Large intestine (tissue), 12 donors: ENCODE measurements at places on chromosomes 5 and 9. TPM values are rescaled to one million over a fixed set of nuclear protein-coding genes. Genes with fewer than 3 reads are reported as not detected.

DNA sequence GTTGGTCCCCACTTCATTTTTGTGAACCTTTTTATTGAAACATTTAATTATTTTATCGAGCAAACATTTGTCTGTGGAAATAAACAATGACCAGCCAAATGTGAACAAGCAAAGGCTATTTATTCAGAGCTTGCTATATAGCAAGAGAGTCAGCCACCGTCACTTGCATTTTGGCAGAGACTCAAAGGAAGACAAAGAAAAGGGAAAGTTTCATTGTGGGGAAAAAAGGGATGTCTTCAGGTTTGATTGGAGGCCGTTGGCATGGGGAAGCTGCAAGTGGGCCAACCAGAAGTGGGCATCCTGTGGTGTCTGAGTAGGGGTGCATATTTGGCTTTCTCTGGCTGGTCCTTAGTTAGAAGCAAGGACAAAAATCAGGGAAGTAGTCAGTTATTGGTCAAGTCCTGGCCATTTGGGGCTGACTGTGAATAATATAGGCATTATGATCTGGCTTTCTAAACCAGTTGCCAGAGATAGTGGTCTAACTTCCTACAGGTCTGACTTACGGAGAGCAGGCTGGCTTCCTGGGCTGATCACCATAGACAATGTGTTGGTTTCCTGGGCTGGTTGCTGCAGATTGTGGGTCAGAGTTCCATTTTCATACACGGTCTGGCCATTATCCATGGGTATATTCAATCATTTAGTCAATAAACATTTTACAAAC is 16.6 kb downstream of the ENC1 start:
- no peak overlapping the region for H3K4me3 ChIP-seq
- no peak overlapping the region for H3K27ac ChIP-seq
- peaks cover 18% of the 10 kb centered on the region for H3K4me1 ChIP-seq
- H3K27me3 ChIP-seq = no peaks in the 10 kb centered on the region

DNA sequence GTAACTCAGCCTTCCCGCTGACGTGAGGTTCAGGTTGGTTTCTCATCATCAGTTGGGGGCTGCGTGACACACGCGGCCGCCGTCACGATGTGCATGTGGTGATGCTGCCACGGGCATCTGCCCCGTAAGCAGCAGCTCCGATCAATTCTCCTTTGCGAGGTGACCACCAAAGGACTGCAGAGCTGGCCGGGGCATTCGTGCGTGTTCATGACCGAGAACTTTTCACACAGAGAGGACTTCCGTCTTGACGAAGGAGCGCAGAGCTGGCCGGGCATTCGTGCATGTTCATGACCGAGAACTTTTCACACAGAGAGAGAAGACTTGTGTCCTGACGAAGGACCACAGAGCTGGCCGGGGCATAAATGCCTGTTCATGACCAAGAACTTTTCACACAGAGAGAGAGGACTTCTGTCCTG is 3.8 kb upstream of the LCN1 start:
- H3K27me3 ChIP-seq = no peaks in the 10 kb centered on the region
- H3K4me3 ChIP-seq = no peak overlapping the region
- H3K27ac ChIP-seq = no peak overlapping the region
- no peak for DNase-seq
- H3K36me3 ChIP-seq = no peaks in the 10 kb centered on the region

GRCh38 chr9:81445331-81445921 is 243.9 kb downstream of the TLE1 start:
- no peak overlapping the region for H3K27ac ChIP-seq
- no peaks in the 10 kb centered on the region for H3K27me3 ChIP-seq
- H3K36me3 ChIP-seq = no peaks in the 10 kb centered on the region

DNA sequence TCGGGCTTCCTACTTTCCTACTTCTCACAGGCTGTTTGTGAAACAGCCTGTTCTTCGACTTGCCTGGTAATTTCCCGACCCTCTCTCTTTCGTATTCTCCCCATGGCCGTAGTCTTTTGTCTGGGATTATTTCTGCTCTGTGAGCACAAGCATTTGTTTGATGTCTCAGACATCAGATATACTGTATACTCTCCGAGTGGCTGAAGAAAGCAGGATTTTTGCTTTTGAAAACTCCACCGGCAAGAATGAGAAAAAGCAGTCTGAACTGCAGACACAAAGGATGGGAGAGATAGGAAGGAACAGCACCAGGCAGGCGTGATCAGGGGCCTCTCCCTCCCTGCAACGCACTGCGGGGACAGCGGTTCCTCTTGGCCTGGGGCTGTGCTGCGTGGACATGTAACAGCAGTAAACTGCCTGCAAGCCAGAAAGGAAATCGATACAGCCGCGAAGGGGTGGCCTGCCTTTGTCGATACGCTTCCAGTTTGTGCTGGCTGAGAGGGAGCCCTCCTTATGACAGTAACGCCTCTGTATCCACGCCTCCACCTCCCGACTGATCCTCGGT is 313.9 kb upstream of the TLE4 start:
- DNase-seq = no peak
- H3K4me3 ChIP-seq = no peak overlapping the region
- H3K4me1 ChIP-seq = no peaks in the 10 kb centered on the region
- H3K36me3 ChIP-seq = no peaks in the 10 kb centered on the region

The LCN6 gene
- polyA plus RNA-seq = 2.8 TPM

DNA sequence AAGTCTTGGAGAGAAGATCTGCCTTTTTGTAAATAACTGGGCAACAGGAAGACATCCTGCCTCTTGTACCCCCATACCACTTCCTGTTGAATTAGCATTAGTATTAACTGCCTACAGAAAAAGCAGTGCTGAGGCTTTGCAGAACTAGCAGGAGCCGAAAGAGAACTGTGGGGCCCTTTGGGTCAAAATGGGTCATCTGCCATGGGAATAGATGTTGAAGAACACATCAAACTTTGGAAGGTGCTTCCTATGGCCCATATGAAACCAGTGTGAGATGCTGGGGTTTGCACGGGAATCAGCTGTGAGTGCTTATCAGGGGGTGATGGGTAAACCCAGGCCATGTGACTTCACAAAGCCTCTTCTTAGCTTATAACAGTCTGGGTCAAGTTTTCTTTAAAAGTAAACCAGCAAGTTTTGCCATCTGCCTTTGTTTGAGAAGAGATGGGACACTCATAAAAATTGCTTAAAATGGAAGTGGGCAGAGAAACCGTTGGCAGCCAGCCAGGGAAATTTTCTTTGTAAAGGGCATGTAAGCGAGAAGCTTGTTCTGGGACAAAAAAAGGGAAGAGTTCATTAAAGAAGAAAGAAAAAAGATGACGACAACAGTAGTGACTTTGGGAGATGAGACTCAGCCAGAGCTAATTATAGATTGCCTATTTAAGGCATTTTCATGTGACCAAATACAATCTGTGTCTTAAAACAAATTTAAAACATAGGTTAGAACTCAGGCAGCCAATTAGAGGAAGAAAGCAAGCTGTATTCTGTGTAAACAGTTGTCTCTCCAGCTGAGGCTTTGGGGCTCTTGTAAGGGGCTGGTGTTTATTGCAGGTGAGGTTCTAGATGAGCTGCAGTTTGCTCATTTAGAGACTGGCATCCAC is 4.4 kb downstream of the SLC25A25 start:
- DNase-seq = peak; percentile 77
- no peaks in the 10 kb centered on the region for H3K27me3 ChIP-seq
- no peaks in the 10 kb centered on the region for H3K36me3 ChIP-seq
- H3K4me1 ChIP-seq = peaks cover 50% of the 10 kb centered on the region
- peak overlapping the region; percentile 79 for H3K27ac ChIP-seq

- no peaks in the 10 kb centered on the region for H3K27me3 ChIP-seq
- no peaks in the 10 kb centered on the region for H3K36me3 ChIP-seq
- no peaks in the 10 kb centered on the region for H3K4me1 ChIP-seq
- H3K4me3 ChIP-seq = no peak overlapping the region
- H3K27ac ChIP-seq = no peak overlapping the region
- DNase-seq = no peak
Measured at GRCh38 chr5:83251849-83252248, 174.5 kb downstream of the XRCC4 start.

The FKTN gene
- 16.5 TPM for polyA plus RNA-seq

- H3K4me3 ChIP-seq = no peak overlapping the region
- no peaks in the 10 kb centered on the region for H3K27me3 ChIP-seq
- H3K27ac ChIP-seq = no peak overlapping the region
- no peaks in the 10 kb centered on the region for H3K36me3 ChIP-seq
Measured at GRCh38 chr9:78676009-78676408, 379.1 kb downstream of the PSAT1 start.

DNA sequence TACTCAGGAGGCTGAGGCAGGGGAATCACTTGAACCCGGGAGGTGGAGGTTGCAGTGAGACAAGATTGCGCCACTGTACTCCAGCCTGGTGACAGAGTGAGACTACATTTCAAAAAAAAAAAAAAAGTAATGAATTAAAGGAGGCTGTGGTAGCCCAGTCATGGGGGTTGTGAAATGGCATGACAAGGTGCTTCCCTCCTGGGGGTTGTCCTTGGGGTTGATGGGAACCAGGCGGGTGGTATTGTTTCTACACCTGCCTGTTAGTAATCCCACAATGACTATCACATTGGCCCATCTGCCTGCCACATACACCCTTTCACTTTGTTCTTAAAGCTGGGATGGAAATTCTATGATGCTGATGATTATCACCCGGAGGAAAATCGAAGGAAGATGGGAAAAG is 5.6 kb downstream of the IDNK start:
- peaks cover 8% of the 10 kb centered on the region for H3K36me3 ChIP-seq
- no peak overlapping the region for H3K27ac ChIP-seq
- H3K4me1 ChIP-seq = peaks cover 36% of the 10 kb centered on the region
- H3K27me3 ChIP-seq = no peaks in the 10 kb centered on the region

DNA sequence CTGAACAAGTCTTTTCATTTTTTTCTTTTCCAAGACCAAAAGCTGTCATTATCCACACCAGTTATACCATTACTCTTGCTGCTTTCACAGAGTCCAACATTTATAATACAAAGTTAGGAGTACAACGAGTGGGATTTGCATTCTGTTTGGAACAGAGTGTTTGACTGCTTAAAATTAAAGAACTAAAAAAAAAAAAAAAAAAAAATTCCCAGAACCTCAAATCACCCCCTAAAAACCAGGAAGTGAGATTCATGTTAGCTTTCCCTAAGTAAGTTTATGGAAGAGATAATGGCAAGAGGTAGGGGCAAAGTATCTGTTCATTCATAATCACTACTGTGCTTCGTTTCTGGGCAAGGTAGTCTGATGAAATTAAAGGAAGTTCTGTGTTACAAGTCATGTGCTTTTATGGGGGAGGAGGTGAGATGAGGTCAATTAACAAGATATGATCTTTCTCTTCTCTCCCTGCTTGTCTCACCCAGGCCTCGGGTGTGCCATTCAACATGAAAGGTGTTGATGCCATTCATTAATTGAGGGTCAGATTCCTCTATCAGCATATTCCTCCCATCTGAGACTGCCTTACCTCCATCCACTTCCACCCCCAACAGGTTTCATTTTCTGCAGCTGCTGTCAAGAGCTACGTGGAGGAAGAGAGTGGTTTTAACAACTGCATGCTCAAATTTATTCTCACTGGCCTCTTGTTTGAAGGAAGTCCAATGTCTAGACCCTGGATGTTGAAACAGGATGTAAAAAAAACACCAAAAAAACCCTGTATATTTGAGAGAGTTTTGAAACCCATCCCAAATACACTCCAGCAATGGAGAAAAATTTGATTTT is 58.1 kb downstream of the MARCHF3 start:
- no peak overlapping the region for H3K4me3 ChIP-seq
- no peaks in the 10 kb centered on the region for H3K27me3 ChIP-seq
- H3K27ac ChIP-seq = no peak overlapping the region

DNA sequence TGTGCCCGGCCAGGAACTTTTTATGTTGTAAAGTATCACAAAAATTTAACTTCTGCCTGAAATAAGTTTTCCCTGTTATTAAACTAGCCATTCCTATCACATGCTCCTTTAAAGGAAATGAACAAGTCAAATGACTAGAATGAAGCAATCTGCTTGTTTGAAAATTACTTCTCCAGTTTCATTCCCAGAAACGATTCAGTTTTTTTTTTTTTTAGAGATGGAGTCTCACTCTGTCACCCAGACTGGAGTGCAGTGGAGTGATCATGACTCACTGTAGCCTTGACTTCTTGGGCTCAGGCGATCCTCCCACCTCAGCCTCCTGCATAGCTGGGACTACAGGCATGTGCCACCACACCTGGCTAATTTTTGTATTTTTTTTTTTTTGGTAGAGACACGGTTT is 13.3 kb upstream of the GNG10 start:
- H3K27ac ChIP-seq = no peak overlapping the region
- H3K27me3 ChIP-seq = no peaks in the 10 kb centered on the region
- no peak overlapping the region for H3K4me3 ChIP-seq
- H3K4me1 ChIP-seq = no peaks in the 10 kb centered on the region

DNA sequence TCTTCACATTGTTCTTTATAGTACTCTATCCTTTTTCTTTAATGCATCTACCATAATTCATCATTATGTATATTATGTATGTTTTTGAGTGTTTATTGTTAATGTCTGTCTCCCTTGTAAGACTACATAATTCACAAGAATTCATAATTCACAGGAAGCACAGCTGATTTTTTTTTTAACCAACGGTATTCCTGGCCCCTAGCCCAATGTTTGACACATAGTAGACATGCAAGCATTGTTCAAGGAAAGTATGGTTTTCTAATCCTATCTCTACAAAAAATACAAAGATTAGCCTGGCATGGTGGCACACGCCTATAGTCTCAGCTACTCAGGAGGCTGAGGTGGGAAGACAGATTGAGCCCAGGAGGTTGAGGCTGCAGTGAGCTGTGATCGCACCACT is 160.6 kb downstream of the PPP2R2B start:
- no peak overlapping the region for H3K27ac ChIP-seq
- no peak for DNase-seq
- H3K4me1 ChIP-seq = no peaks in the 10 kb centered on the region
- H3K27me3 ChIP-seq = no peaks in the 10 kb centered on the region
- H3K4me3 ChIP-seq = no peak overlapping the region

GRCh38 chr5:173772384-173773059 is 115.6 kb upstream of the CPEB4 start:
- peak overlapping the region; percentile 85 for H3K27ac ChIP-seq
- no peaks in the 10 kb centered on the region for H3K36me3 ChIP-seq
- H3K4me1 ChIP-seq = peaks cover 21% of the 10 kb centered on the region
- H3K4me3 ChIP-seq = no peak overlapping the region
- H3K27me3 ChIP-seq = no peaks in the 10 kb centered on the region

GRCh38 chr5:133732536-133732935 is 120.2 kb upstream of the FSTL4 start:
- H3K27me3 ChIP-seq = no peaks in the 10 kb centered on the region
- DNase-seq = no peak
- no peak overlapping the region for H3K4me3 ChIP-seq
- no peak overlapping the region for H3K27ac ChIP-seq

- H3K4me3 ChIP-seq = no peak overlapping the region
- no peak for DNase-seq
- no peak overlapping the region for H3K27ac ChIP-seq
- H3K4me1 ChIP-seq = no peaks in the 10 kb centered on the region
- H3K27me3 ChIP-seq = no peaks in the 10 kb centered on the region
Measured at GRCh38 chr5:126640866-126641265, 40.1 kb downstream of the PHAX start.
